ENCODE measurements at places on chromosomes 2 and 18.

- DNase-seq: no peak
Observed at GRCh38 chr18:9845256-9845655, 40.5 kb upstream of the TXNDC2 start.

DNA sequence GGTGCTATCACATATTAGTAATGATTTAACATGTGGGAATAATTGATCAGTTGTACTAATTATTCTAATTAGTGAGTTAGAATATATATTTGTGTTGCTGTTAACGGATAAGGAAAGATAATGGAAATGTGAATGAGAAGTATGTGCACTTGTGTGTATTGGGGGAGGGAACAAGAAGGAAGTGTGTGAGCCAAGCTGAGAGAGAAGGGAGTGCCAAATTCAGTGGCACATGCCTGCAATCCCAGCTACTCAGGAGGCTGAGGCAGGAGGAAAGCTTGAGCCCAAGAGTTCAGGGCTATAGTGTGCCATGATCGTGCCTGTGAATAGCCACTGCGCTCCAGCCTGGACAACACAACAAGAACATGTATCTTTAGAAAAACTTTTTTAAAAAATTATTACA is 9.3 kb downstream of the BARD1 start:
- no peak for DNase-seq

- no peak for DNase-seq
Observed at GRCh38 chr2:187943772-187944369, 347.8 kb upstream of the GULP1 start.

DNA sequence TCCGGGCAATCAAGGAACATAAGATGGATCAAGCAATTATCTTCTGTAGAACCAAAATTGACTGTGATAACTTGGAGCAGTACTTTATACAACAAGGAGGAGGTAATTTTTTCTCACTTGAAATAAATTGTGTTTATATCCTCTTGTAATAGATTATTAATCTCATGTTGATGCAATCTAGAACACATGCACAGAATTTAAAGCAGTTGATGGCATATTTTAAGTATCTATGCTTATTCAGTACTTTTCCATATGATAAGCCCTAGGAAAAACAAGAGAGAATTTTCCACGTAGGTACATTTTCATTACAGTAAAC is 31.8 kb downstream of the DDX1 start:
- no peak for DNase-seq

GRCh38 chr2:219168526-219168925 is 1.3 kb downstream of the SLC23A3 start:
- DNase-seq: no peak

DNA sequence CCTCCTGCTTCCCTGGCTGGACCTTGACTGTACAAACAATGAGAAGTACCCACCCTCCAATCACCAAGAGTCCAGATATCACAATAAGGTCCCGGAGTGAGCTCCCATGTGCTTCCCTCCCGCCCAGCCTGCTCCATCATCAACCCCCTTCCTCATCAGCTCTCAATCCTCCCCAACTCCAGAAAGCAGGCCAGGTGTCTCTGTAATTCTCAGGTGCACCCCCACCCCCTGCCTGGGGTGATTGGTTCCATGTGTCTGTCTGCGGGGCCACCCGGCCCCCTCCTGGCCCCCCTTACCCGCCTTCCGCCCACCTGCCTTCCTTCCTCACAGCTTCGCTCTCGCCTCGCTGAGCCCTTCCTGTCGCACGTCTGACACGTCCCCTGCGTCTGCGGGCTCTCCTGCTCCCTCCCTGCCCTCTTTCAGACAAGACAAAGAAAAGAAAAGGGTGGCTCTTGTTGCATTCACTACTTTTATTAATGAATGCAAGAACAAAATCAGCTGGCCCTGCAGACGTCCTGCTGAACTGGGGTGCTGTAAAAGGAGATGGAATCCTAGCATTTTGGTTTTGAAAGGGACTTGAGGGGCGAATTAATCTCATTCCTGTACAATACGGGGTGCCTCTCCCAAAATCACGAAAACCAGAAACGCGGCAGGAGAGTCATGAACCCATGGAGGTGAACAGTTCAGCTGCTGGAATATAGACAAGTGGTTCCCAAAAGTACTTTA is 26.5 kb upstream of the IGFBP2 start:
- no peak for DNase-seq

DNA sequence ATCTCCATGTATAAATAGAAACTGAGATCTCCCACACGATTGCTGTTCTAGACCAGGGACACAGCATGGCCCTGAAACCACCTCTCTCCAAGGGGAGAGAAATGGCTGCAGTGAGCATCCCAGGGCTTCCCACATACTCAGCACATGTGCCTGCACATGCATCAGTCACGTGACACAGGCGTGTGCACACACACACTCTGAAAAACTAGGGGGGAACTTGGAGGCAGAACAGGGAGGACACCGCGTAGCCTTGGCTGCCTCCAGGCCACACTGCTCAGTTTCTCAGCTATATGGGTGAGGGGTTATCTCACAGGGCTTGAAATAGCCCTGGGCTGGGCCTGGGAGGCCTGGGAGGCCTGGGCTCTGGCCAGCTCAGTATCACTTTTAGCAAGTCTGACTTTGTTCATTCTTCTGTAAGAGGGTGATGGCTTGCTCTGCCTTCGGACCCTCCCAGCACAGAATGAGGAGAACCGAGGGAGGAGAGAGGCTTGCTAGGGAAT is 66.9 kb downstream of the EMX1 start:
- DNase-seq: peak; percentile 28

DNA sequence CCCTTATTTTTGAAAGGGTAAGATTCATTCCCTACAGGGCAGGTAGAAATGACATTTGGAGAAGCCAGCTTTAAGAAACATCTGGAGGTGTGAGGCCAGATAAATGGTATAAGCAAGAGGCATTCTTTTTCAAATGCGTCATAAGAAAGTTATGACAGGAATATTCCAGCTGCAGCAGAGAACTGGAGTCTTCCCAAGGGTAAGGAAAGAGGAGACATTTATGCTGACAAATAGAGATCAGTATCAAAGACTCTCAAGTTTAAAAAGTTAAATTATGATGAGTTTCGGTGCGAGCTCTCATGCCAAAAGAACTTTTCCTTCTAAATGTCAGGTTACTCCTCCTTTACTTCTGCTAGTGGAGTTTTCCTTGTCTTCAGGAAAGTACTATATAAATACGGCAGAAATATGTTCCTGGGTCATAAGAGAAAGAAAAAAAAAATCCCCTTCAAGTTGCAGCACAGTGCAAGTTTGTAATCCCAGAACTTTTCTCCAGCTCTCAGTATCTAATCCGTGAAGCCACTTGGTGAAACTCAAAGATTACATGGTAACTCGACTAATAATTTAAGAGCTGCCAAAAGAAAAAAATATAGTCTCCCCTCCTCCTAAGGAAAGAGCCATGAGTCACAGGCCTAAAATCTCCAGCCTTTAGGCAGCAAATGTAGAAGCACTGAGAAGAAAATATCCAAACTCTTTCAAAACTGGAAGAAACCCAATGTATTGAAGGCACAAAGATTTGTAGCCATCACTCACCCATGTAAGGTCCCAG is 428.1 kb downstream of the MEIS1 start:
- DNase-seq: peak; percentile 83

GRCh38 chr2:5751873-5752482 is 59.8 kb downstream of the SOX11 start:
- no peak for DNase-seq

GRCh38 chr2:119085613-119086012 is 72.9 kb downstream of the C1QL2 start:
- DNase-seq: no peak

DNA sequence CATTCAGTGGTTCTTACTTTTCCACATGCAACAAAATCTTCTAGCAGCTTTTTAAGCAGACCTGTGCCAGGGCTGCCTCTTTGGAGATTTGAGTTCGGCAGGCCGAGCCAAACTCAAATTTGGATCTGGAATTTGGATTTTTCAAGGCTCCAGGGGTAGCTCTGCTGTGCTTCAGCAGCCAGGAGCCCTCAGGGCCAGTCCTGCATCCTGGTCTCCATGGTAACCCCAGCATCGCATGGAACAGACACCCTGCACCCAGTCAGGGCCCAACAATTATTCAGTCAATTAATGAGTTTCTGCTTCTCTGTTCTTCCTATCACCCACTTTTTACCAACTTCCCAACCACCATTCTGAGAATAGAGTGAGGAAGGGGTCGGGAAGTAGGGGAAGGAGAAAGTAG is 30.0 kb downstream of the EN1 start:
- no peak for DNase-seq

DNA sequence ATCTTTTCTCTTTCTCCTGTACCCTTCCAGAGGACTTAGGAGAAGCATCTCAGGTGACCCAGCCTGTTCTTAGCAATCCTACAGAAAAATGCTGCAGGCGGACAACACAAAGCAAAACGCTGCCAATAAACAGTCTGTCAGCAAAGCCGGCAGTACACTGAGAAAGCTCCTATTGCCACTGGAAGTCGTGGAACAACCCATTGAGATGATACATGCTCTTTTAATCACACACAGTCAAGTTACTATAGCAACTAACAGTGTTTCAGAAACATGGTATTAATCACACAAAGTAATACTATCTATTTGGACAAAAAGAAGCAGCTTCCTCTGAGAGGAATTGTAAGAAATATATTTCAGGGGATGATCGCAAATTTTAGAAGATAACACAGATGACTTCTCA is 10.5 kb downstream of the CTLA4 start:
- DNase-seq: no peak

DNA sequence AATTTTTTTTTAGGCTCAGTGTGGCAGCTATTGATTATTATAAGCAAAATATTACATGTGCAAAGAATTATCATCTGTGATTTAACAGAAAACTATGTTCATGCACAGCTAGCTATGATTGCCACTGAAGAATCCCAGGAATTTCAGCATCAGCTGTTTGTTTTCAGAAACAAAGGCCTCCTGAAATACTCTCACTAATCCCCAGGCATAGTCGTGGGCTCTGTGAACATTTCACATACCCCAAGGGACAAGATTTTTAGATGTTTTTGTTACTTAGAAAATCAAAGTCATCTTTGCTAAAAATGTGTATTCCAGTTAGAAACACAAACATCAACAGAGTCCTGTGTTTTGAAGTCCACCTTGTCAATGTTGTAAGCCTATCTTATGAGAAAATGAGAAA is 156.1 kb downstream of the MYO1B start:
- peak; percentile 66 for DNase-seq

- DNase-seq: no peak
Observed at GRCh38 chr2:187228986-187229385, 219.1 kb downstream of the CALCRL start.
